ENCODE measurements at places on chromosomes 12 and 14.

DNA sequence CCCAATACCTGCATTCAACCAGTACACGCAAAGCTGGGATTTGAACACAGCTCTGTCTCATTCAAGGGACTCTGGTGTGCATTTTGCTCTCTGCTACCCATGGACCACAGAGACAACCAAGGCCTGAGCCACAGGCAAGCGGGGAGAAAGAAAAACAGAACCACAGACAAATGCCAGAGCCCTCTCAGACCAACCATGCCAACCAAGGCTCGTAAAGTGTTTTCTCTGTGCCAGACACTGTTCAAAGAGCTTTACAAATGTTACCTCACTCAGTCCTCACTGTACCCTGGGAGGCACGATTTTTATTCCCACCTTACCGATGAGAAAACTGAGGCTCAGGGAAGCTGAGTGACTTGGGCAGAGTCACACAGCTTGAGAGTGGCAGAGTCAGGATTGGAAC lies 32.4 kb upstream of the EML1 start:
- no peak for DNase-seq

DNA sequence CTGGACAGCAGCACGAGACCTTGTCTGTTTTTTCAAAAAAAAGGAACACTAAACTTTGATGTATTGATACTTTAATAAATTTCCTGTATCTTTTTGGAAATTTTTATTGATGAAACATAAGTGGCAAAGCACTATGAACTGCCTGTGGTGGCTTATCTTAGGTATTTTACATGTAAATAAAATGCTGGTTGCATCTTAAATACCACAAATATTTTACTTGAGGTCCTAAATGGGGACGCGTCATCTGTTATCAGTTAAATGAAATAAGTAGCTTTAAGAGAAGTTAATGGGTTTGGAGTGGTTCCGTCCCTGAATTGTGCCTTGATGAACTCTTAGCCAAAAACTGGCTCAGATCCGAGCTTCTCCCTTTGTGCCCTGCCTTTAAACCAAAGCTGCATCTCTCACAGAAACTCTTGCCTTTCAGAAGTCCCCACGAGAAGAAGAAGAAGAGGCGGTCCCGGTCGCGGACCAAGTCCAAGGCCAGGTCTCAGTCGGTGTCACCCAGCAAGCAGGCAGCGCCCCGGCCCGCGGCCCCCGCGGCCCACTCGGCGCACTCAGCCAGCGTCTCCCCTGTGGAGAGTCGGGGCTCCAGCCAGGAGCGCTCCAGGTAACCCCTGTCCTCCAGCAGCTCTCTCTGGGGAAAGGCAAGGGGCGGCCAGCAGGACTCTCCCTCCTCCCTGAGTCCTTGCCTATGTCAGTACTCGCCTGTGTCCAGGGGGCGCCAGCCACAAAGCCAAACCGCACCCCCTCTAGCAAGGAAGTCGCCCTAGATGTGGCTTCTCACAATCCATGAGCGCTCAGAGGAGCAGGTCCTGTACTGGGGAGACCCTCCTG lies 31.2 kb upstream of the MMP17 start:
- DNase-seq = no peak

DNA sequence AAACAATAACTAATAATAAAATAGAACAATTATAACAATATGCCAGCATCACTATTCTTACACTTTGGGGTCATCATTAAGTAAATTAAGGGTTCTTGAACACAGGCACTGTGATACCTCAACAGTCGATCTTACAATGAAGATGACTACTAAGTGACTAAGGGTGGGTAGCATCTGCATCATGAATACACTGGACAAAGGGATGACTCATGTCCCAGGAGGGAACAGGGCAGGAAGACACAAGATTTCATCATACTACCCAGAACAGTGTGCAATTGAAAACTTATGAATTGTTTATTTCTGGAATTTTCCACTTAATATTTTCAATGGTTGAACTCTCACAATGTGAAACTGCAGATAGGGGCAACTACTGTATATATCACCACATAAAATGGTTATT lies 19.7 kb downstream of the TSPAN19 start:
- DNase-seq = no peak

GRCh38 chr12:55663391-55663790 lies 26.7 kb downstream of the OR10P1 start:
- DNase-seq = no peak

GRCh38 chr12:12721176-12721751 lies 4.1 kb downstream of the CDKN1B start:
- DNase-seq = no peak

GRCh38 chr14:31194661-31195060 lies 12.9 kb downstream of the HECTD1 start:
- DNase-seq = no peak

All from stimulated activated CD8-positive, alpha-beta memory T cell treated with anti-CD3 and anti-CD28 coated beads, Interleukin-4, amount 100 ng/mL, for 1 hour (primary cell).